BE2C (cell line): ENCODE measurements at places on chromosomes 13 and 19.

DNA sequence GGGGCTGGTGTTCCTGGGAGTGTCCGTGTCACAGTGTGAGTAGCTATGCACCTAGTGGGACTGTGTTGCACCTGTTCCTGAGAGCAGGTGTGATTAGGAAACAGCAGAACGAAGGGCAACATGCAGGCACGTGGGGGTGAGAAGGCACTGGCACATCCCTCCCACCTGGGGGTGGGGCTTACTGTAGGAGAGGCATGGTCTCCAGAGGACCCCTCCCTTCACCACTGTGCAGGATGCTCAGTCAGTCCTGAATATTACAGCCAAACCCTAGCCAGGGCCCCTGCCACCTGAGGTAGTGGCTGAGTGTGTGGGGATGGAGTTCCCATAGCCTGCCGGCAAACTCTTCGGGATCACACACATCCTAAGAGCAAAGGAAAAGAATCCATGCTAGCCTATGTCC is 99.2 kb downstream of the ZDHHC20 start:
- no peak for DNase-seq

DNA sequence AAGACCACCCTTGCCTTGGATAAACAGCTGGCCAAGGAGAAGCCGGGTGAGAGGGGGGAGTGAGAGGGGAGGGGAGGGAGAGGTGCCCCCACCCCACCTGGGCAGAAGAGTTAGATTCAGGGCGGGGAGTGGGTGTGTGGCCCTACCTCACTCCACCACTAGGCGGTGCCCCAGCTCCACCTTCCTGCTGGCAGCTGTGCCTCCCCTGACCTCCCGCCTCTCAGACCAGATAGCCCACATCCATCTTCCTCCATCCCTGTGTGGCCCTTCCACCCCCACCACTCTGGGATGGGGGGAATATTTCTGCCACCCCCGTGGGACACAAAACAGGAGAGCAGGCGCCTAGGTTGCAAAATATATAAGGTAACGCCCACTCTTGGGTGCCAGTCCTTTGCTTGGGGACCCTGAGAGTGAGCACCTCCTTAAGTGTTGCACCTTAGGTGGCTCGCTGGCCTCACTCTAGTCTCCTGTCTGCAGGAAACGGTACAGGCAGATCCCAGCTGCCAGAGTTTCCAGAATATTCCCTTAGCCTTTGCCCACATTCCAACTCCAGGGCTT is 13.8 kb upstream of the EHD2 start:
- peak; percentile 80 for DNase-seq

DNA sequence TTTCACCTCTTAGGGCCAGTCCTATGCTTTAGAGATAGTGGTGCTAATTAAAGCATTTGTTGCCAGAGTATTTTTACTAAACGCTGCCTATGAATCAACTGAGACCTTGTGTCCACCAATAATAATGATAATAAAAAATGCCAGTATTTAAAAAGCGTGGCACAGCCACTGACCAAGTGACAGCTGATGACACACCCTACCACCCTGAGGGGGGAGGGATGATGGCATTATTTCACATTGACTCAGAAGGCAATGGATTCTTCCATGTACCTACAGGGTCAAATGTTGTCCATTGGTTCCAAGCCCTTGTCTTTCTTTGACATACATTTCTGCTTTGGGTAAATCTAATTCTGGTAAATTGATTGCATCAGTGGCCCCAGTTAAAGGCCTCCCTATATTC is 384.4 kb downstream of the DLEU7 start:
- no peak for DNase-seq

- no peak for DNase-seq
Observed at GRCh38 chr13:93922063-93922855, 557.2 kb downstream of the DCT start.

DNA sequence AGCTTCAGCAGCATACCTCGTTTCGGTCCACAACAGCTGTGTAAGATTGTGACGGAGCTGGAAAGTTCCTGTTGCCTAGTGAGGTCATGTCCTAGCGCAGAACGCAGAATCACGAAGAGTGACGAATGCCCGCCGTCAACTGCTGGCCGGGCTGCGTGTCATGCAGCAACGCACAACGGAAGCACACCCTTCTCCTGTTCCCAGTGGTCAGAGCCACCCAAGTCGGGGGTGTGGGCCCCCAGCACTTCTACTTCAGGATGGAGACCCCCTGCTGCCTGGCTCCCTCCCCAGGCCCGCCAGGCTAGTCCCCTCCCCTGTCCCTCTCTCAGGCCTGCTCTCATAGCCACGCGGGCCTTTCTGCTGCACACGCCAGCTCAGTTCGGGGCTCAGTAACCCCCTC is 25.9 kb downstream of the C2CD4C start:
- DNase-seq, result no peak

GRCh38 chr13:69912630-69913029 is 195.0 kb upstream of the ATXN8OS start:
- DNase-seq, result no peak

- DNase-seq, result no peak
Observed at GRCh38 chr13:98492335-98493041, 84.4 kb downstream of the STK24 start.

GRCh38 chr13:20461860-20462532 is 63.7 kb downstream of the CRYL1 start:
- no peak for DNase-seq
